ENCODE measurements at places on chromosomes 3 and 15.

DNA sequence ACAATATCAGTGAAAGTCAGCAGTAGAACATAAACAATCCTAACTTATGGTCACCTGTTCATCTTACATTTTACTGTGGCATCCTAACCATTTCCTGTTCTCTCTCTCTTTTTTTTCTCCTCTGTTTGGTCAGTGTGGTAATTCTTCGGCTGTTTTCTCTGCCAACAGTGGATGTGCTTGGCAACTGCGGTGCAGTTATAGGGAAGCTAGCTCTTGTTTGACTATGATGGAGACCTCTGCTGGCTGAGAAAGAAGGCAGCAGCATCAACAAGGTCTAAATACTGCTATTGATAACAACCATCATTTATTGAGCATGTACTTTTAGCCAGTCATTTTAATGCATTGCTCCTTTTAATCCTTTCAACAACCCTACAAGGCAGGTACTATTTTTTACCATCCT, 723 bp upstream of the DRD3 start:
- DNase-seq = peak; percentile 2

DNA sequence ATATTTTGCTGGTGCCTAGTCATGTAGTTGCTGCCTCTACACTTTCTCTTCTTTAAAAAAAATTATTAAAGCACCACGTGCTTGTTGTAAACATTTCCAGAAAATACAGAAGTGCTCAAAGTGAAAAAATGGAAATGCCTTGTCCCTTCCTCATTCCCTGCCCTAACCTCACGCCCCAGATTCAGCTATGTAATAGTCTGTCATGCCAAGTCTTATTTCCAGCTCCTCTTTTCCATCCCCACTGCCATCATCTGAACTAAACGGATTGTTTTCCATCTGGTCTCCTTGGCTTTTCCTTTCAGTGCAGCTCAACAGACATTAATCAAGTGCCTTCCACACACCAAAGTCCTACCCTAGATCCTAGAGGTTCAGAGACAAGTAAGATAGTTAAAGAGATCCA, 15.5 kb downstream of the ZNF774 start:
- no peak for DNase-seq

DNA sequence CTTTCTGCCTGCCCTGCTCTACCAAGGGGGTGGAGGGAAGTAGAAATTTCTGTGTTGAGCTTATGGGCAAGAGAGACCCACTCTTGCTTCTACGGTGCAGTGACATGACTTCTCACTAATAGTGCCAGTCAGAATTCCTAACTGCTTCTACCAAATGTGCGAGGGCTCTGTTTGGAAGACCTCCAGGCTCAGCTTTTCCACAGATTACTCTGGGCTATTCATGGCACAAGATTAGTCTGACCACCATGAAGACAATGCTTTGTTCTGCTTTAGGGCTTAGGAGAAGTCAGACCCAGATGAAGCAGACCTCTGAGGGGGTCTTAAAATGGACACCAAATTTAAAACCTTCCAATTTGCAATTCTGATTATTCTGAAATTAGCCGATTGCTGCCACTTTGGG, 195.9 kb upstream of the TBC1D5 start:
- DNase-seq = no peak

DNA sequence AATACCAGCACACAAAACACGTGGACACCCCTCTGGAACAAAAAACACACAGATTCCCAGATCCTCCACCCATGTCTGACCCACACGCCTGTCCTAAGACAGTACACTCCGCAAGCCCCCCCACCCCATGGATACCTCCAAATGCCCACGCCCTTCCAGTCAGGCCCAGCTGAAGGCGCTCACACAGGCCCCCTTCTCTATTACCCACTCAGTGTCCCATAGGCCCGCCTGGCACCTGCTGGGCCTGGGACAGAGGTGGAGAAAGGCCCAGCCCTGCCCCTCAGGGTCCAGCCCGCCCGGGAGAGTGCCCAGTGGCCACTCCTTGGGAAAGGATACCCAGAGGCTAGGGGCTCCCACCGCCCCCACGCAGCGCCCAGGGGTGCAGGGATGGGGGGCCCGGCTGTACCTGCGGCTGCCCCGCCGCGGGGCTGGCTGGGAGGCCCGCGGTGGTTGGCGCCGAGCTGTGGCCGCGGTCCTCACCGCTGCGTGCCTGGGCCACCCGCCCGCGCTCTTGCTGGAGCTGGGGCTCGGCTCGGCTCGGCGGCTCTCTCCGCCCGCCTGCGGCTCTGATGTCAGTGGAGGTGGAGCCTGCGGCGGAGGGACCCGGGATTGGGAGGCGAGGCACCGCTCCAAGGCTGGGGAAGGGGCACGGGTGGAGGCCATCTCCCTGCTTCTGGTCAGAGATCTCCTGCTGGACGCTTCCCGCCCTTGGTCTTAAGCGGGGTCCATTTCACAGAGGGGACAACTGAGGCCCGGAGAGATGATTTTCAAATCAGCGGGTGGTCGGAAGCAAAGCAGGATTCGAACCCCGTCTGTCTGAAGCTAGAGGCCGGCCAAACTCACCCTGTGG, at the start of gene CAMK1:
CAMK1 (minus strand) TSS at position 522 of the 850 bp plus-strand sequence. CDS start 2,198 bp downstream, outside the sequence.
- peak; percentile 54 for DNase-seq

DNA sequence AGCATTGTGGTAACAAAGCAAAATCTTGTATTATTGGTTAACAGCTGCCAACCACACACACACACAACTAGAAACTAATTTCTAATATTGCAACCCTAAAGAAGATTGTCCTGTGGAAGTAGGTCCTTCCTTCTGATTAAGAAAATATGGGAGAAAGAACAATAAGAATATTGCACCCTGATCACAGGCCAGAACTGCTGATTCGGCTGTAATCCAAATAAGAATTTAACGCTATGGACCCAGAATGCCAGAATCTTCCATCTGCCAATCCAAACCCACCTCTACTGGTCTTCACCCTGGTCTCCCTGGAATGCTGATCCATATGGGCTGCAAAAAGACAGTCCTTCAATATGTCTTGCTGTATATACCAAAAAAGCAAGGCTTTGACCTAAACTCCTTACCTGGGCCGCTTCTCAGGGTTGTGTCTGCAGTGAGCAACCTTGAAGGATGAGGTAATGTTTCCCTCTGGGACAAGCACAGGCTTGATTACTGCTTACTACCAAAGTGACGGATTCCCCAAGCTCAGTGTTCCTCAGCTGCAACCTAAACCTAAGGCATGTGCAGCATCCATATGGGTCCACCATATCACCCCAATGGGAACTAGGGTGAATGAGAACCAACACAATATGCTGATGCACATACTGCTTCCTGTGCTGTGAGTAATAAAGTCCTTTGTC, 8.0 kb downstream of the CCDC14 start:
- no peak for DNase-seq

All from CD4-positive, alpha-beta T cell treated with Interleukin-1 beta for 1 hour (primary cell).